Colonic mucosa (tissue), 4 donors: ENCODE measurements at places on chromosomes 5 and 9. TPM values are rescaled to one million over a fixed set of nuclear protein-coding genes. Genes with fewer than 3 reads are reported as not detected.

The PFN3 gene
- not detected for total RNA-seq

The TAF11L10 gene
- total RNA-seq = not detected

The FOXE1 gene
- total RNA-seq = not detected

The CD14 gene
- total RNA-seq = 48.3 TPM

The RGS7BP gene
- total RNA-seq = 0.35 TPM

The SCGB3A2 gene
- total RNA-seq = 0.67 TPM

- H3K4me3 ChIP-seq = no peak overlapping the region
- no peaks in the 10 kb centered on the region for H3K4me1 ChIP-seq
Measured at GRCh38 chr5:59850766-59851165, 42.8 kb downstream of the PDE4D start.

DNA sequence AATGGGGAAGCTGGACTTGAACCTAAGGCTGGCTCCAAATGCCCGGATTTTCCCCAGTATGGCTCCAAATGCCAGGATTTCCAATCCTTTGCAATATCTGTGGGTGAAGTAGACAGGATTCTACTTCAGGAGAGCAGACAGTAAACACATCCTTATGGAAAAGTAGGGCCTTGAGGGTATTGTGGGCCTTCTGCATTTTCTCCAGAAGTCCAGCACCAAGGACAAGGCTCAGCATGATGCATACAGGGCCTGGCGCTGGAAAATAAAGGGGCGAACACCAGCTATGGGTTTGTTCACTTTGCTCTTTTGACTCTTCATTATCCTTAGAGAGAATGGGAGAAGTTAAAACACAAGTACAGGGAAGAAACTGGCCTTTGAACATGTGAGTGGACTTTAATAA lies 347.5 kb downstream of the SEMA5A start:
- no peak for DNase-seq
- H3K4me1 ChIP-seq = no peaks in the 10 kb centered on the region
- no peak overlapping the region for H3K27ac ChIP-seq
- no peak overlapping the region for H3K4me3 ChIP-seq
- H3K27me3 ChIP-seq = no peaks in the 10 kb centered on the region

GRCh38 chr5:69217548-69218526 lies 16.8 kb upstream of the CDK7 start:
- peaks cover 8% of the 10 kb centered on the region for H3K4me1 ChIP-seq
- no peaks in the 10 kb centered on the region for H3K36me3 ChIP-seq
- peak; percentile 99 for DNase-seq
- no peaks in the 10 kb centered on the region for H3K27me3 ChIP-seq

GRCh38 chr5:56003679-56004078 lies 8.9 kb upstream of the IL6ST start:
- no peak overlapping the region for H3K27ac ChIP-seq
- no peaks in the 10 kb centered on the region for H3K27me3 ChIP-seq
- no peaks in the 10 kb centered on the region for H3K36me3 ChIP-seq
- H3K4me3 ChIP-seq = no peak overlapping the region
- H3K4me1 ChIP-seq = no peaks in the 10 kb centered on the region
- DNase-seq = no peak

GRCh38 chr5:10724781-10725507 lies 36.1 kb downstream of the DAP start:
- no peaks in the 10 kb centered on the region for H3K4me1 ChIP-seq
- H3K4me3 ChIP-seq = no peak overlapping the region
- no peak for DNase-seq
- H3K27me3 ChIP-seq = no peaks in the 10 kb centered on the region

- peaks cover 9% of the 10 kb centered on the region for H3K4me1 ChIP-seq
- no peak overlapping the region for H3K4me3 ChIP-seq
- peak overlapping the region; percentile 77 for H3K27ac ChIP-seq
- peak; percentile 45 for DNase-seq
Measured at GRCh38 chr9:76586390-76587314, 127.7 kb downstream of the GCNT1 start.

DNA sequence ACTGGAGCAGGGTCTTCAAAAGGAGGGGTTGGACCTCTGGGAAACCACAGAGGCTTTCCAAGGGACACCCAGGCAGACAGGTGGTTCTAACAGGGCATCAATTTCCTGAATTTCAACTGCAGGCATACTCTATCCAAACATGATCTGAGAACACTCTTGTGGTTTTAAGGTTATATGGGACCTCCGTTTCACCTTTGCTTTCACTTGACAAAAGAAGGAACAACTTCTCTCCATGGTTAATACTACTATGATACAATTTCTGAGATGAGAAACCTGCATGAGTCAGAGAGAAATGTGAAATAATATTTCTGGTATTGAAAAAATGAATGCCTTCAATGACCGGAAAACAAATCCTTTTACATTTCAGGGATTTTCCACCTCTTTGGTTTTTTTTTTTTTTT lies 28.0 kb upstream of the ERAP1 start:
- H3K4me1 ChIP-seq = peaks cover 7% of the 10 kb centered on the region
- no peak overlapping the region for H3K27ac ChIP-seq
- H3K27me3 ChIP-seq = no peaks in the 10 kb centered on the region
- no peak for DNase-seq
- no peaks in the 10 kb centered on the region for H3K36me3 ChIP-seq

- H3K4me3 ChIP-seq = no peak overlapping the region
- H3K4me1 ChIP-seq = no peaks in the 10 kb centered on the region
- no peak for DNase-seq
- no peaks in the 10 kb centered on the region for H3K36me3 ChIP-seq
- no peaks in the 10 kb centered on the region for H3K27me3 ChIP-seq
- H3K27ac ChIP-seq = no peak overlapping the region
Measured at GRCh38 chr9:33620738-33621439, 96.8 kb downstream of the ANKRD18B start.

DNA sequence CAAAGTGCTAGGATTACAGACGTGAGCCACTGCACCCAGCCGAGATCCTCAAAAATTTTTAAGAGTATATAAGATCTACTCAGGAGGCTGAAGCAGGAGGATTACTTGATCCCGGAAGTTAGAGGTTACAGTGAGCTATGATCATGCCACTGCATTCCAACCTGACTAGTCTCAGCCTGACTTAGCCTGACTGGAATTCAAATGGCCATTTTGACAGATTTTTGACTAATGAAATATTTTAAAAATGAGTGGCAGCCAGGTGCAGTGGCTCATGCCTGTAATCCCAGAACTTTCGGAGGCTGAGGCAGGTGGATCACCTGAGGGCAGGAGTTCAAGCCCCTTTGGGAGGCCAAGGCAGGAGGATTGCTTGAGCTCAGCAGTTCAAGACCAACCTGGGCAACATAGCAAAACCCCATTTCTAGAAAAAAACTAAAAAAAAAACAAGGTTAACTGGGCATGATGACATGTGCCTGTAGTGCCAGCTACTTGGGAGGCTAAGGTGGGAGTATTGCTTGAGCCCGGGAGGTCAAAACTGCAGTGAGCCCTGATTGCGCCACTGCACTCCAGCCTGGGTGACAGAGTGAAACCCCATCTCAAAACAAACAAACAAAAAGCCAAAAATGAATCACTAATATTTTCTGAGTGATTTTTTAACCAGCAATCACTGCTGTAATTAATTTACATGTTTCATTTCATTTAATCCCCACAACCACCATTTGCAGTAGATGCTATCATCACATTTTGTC lies 16.6 kb downstream of the ATOX1 start:
- no peaks in the 10 kb centered on the region for H3K4me1 ChIP-seq
- H3K36me3 ChIP-seq = no peaks in the 10 kb centered on the region
- no peak overlapping the region for H3K4me3 ChIP-seq
- no peak overlapping the region for H3K27ac ChIP-seq
- DNase-seq = no peak
- no peaks in the 10 kb centered on the region for H3K27me3 ChIP-seq

- no peaks in the 10 kb centered on the region for H3K36me3 ChIP-seq
- no peak overlapping the region for H3K4me3 ChIP-seq
- peaks cover 8% of the 10 kb centered on the region for H3K4me1 ChIP-seq
Measured at GRCh38 chr5:52727576-52727975, 60.1 kb upstream of the ITGA1 start.

DNA sequence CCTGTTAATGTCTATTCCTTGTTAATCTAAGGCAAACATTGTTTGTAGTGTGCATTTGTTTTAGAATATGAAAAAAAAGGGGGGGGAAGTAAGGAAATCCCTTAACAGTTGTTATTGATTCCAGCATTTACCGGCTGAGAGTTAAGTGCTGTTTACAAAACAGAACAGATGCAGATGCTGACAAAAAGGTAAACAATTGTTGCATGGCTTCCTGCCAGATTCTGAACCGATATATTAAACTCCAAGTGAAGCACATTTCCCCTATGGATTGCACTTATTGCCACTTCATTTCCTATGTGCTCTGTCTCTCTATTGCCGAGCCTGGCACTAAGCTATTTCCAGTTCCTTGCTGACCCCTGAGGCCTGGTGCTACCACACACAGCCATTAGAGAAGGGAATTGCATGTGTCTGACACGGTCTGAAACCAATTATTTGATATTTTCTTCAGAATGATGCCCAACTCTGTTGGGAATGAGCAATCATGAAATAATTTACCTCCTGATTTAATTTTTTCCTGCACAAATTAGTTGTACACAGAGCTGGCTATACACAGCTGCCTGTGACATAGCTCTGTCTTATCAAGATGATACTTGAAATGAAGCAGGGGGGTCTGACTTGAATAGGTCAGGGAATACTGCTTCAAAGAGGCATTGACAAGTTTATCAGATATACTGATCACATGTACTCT lies 109.8 kb downstream of the KIAA0825 start:
- H3K4me3 ChIP-seq = no peak overlapping the region
- H3K36me3 ChIP-seq = no peaks in the 10 kb centered on the region
- H3K4me1 ChIP-seq = no peaks in the 10 kb centered on the region
